Foreskin melanocyte (primary cell): ENCODE measurements at places on chromosomes 7 and 10.
A peak's percentile ranks its signal among the peaks of the same experiment; 100 is the strongest.

GRCh38 chr7:27967639-27968038, 213.0 kb downstream of the JAZF1 start:
- no peak for DNase-seq

DNA sequence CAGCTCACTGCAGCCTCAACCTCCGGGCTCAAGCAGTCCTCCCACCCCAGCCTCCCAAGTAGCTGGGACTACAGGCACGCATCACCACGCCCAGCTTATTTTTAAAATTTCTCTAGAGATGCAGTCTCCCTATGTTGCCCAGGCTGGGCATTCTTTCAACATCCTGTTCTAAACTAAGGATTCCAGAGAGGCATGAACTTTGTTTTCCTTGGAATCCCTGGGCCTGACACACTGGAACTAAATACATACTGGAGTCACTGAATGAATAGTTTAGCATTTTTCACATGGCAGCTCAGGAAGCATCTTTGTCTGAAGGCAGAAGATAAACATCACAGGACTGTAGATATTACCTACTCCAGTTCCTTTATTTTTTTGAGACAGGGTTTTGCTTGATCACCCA, 108.7 kb downstream of the ITIH5 start:
- DNase-seq, result no peak

DNA sequence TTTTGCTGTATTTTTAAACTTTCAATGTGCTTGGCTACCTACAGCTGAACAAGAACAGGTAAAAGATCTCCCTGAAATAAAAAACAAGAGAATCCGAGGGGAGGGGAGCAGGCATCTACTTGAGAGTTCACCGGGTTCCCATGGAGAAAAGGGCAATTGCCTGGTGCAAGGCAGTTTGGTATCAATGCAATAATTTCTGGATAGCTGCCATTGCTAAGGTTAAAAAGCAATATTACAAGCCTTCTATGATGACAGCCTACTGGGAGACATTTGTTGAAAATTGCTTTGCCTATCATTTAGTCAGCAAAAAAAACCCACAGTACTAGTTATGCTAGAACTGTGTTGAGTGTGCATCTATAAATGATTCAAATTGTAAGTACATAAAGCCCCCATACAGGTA, 82.1 kb downstream of the GFRA1 start:
- no peak for DNase-seq

DNA sequence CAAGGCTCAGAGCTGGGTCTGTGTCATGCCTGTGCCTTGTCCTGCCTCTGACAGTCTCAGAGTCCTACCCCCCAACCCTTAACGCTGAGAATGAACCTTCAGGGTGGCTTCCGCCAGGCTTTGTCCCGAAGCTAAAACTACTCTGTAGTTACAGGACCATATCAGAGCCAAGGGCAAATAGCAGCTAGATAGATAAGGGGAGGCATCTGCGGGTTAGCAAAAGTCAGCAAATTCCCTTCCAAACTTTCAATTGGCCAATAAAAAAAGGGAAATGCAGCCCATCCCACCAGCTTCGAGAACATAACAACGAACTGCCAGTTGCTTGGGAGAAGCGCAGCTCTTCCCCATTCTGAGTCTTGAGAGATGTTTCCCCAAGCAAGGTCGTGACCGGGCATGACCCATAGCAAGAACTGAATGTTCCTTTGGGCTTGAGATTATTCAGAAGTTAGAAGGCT, 17.7 kb downstream of the CCL24 start:
- DNase-seq, result no peak

DNA sequence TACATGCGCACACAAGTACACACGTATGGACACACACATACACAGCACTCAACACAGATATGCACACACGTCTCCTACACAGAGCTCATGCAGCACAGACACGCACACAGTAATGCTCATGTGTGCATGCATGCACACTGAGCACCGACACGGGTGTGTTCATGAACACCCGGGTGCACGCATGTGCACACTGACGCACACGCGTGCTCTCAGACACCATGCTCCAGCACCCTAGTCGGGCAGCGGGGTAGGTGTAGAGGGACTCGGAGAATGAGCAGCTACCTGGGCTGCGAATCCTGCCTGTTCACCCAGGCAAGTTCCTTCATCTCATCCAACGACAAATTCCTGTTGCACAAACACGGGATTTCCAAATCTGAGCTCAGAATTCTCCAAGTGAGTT, 184.7 kb downstream of the MAD1L1 start:
- DNase-seq, result no peak

DNA sequence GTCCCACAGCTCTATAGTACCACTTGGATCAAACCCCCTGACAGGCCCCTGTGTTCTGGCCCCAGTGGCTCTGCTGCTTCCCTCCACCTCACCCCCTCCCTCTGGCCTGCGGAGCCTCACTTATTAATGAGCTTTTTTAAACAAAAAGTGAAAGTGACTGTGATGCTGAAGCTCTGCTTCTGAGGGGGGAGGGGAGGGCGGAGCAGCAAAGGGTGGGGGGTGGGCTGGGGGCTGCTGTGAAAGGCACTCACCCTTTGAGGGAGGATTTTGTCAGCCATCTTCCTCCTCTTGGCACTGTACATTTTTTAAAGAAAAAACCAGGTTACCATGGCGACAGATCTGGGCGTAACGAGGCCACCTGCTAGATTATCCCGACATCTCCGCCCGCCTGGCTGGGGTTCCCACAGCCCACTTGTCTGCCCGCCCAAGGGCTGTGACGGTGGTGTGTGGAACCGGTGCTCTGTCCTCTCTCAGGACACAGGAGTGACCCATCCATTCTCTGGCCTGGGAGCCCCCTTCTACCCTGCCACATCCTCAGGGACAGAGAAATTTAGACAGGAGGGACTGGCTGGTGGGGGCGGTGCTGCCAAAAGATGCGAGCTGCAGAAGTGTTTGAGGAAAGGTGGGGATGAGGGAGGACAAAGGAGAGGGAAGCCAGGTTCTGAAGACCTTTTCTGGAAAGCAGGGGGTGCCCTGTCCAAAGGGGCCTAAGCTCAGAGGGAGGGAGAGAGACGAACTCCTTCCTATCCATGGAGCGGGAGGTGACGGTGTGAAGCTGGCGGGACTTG, 4.9 kb downstream of the SMARCD3 start:
- DNase-seq, result no peak

DNA sequence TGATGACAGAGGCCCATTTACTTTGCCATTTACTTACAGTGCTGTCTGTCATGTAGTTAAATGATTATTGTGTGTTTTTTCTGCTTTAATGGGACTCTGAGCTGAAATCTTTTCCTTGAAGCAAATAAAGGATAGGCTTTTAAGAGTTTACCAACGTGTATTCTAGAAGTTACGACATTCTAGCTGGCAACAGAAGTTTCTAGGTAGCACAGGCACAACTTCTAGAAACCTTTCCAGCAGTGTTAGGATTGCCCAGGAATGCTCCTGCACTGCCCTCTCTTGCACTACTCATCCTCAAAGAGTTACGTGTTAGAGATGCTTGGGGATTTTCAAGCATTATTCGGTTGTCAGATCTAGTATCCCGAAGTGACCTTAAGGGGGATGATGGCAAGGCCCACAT, 42.5 kb upstream of the TMEM236 start:
- DNase-seq, result no peak

GRCh38 chr10:104925232-104925851, 284.3 kb downstream of the SORCS3 start:
- peak; percentile 12 for DNase-seq

DNA sequence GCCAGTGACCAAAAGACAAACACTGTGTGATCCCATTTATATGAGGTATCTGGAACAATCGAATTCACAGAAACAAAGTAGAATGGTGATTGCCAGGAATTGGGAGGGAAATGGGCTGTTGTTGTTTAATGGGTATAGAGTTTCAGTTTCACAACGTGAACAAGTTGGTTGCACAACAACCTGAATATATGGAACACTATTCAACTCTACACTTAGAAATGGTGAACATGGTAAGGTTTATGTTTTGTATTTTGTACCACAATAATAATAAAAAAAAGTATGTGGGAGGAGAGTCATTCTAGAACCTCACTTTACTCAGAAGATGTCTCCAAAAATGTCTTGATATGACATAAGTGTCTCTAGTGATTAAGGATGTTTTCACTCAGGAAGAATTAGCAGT, 85.2 kb upstream of the SGCE start:
- DNase-seq, result no peak

GRCh38 chr10:19815731-19816410, 361 bp upstream of the PLXDC2 start:
- no peak for DNase-seq

DNA sequence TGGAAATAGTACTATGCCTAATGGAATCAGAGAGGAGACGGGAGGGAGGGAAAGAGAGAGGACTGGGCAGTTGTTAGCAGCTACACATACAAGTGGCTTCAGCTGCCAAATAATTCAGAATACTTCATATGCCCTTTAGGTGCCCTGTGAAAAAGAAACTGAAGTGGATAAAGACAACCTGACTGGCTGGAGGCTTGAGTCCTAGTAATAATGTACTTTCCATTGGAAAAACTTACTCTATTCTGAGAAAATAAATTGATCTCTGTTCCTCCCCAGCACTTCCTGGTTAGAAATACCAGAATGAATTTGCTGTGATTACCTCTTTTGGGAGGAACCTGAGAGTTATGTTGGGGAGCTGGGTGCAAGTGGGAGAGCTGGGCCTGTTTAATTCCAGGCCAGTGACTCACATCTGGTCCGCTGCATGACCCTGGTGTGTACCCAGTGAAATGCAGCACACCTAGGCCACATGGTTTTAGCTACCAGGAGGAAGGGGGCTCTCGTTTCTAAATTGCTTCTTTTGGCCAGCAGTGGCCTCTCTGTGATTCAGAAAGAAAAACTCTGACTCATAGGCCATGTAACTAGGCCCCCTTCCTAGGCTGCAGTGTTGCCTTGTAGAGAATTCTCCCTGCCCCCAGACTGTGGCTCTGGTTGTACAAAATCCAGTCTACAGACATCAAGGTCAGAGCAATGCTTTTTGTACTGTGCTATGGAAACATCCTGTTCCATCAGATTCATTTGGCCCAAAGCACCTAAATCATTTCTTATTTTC, 6.5 kb downstream of the AGFG2 start:
- DNase-seq, result peak; percentile 39

- DNase-seq, result peak; percentile 71
Measured at GRCh38 chr10:110279407-110279986, 25.2 kb downstream of the SMNDC1 start.

- no peak for DNase-seq
Measured at GRCh38 chr10:110285501-110285900, 19.2 kb downstream of the SMNDC1 start.

DNA sequence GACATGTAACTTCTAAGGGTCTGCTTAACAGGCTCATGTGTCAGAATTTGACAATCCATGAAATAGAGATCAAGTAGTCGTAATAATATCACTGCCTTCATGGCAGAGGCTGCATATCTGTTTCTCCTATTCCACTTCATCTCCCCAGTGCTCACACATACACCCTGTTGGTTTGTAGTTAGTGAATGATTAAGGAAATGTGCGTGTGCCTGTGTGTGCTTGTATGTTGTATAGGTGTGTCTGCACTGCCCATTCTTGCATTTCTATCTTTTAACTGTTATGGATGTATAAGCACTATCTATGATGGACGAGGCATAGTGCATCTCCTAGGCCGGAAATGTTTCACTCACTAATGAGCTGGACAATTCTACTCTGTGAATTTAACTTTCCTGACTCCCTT, 985.2 kb downstream of the LRMDA start:
- DNase-seq, result no peak

DNA sequence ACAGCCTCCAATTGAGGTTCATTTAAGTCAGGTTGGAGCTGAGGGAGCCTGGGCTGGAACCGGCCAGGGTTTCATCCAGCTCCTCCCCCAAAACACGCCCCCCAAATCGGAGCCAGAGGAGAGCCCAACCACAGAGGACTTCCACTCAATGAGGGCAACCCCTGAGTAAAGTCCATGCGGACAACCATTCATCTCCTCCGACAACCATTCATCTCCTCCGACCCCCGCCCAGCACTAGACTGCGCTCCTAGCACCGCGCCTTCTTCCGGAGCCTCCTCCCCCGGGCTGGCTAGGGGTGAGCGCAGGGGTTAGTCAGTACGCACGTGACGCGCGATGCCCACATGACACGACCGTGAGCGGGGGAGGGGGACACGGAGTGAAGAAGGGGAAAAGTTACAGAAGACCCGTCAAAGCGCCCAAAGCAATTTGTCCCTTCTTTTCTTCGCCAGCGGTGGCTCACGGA, 1.4 kb downstream of the MAGI2 start:
- DNase-seq, result peak; percentile 91

- no peak for DNase-seq
Measured at GRCh38 chr10:22999942-23000341, 72.1 kb downstream of the ARMC3 start.

- DNase-seq, result no peak
Measured at GRCh38 chr7:28083998-28084985, 96.3 kb downstream of the JAZF1 start.
